ENCODE measurements at places on chromosomes 5 and 9.

DNA sequence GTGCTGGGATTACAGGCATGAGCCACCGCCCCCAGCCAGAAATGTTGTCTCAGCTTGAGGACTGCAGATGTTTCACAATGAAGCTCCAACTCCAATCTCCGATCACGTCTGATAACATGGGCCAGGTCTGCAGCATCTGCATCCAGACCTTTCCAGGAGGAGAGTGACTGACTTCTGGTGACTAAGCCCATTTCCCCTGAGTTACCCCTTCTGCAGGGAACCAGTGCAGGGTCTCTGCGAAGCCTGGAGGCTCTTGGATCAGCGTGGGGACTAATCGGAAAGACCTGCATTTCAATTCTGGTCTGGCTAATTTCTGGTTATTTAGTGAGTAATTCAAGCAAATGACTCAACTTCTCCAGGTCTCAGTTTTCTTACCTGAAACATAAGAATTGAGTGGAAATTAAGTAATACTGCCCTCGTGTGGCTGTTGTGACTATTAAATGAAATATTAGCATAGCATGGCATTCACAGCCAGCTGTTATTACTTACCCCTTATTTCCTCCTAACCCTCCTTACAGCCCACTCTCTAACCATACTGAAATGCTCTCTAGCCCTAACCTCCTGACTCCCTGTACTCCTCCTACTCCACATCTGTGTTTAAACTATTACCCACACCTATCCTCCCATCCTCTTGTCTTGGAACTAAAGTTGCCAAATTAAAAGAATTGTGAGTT lies 2.2 kb upstream of the GNPDA1 start:
- peak; percentile 27 for DNase-seq

- DNase-seq = no peak
These were observed 269.1 kb downstream of the EFNA5 start for GRCh38 chr5:107401470-107402122.

- no peak for DNase-seq
These were observed 68.2 kb downstream of the PHF2 start for GRCh38 chr9:93644397-93645088.

DNA sequence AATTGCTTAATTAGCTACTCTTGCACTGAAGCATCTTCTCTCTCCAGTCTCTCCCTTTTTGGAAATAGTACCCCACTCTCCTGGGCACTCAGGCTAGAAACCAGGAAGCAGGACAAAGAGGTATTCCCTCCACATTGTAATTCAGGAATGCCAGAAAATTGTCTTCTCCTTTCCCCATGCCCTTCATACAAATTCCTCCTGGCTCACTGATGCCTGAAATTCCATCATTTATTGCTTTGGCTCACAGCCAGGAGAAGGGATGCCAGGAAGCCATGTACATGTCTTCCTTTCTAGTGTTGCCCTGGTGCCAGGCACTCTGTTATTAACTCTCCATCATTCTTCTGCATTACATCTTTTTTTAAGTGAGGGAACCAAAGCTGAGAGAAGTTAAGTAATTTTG lies 716.5 kb upstream of the C9orf72 start:
- no peak for DNase-seq

DNA sequence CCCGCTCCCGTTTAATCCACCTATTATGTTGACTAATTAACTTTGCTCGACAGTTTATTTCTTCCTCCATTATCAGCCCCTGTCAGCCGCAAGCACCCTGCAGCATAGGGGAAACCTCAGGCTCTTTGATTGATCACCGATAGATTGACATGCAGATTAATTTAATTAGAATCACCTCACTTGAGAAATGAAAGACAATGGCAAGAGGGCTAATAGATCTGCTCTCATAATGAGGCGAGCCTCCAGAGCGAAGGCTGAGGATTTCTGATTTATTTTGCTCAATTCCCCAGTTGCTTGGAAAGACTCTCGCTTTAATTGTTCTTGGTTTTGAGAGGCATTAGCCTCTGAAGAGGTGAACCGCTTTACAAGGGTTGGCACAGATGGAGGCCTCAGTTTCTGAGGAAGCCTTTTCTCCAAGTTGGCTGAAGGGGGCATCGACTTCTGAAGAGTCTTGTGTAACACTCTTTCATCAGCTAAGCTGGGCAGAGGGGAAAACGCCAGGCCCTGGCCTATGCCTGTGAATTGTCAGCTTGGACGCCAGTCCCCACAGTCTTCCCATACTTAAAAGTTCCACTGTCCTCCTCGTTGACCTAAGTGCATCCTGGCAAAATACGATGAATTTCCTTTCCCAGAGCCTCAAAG lies 275.4 kb downstream of the EBF1 start:
- DNase-seq = no peak

GRCh38 chr5:42878550-42878949 lies 66.9 kb upstream of the SELENOP start:
- no peak for DNase-seq

- DNase-seq = no peak
These were observed 218.3 kb downstream of the ADAMTSL1 start for GRCh38 chr9:18692268-18692667.

DNA sequence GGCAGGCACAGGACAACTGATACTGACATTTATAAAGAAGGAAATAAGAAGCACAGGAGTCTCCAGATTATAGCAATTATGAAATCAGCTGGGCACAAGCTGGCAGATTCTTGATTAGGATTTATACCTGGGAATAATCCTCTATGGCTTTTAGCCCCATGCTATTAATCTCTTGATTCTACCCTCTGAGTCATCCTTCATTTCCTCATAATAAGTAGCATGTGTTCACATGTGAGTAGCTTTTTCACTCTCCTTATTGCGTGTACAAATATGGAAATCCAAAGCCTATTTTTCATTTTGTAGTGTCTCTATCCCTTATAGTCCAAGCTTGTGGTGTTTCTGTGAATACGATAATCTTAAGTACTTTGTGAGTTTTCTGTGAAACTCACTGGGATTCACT lies 185.0 kb upstream of the PRLR start:
- no peak for DNase-seq

- DNase-seq = no peak
These were observed 568.8 kb downstream of the PSAT1 start for GRCh38 chr9:78865737-78866136.

- DNase-seq = no peak
These were observed 10.7 kb upstream of the TOR4A start for GRCh38 chr9:137266585-137267453.

DNA sequence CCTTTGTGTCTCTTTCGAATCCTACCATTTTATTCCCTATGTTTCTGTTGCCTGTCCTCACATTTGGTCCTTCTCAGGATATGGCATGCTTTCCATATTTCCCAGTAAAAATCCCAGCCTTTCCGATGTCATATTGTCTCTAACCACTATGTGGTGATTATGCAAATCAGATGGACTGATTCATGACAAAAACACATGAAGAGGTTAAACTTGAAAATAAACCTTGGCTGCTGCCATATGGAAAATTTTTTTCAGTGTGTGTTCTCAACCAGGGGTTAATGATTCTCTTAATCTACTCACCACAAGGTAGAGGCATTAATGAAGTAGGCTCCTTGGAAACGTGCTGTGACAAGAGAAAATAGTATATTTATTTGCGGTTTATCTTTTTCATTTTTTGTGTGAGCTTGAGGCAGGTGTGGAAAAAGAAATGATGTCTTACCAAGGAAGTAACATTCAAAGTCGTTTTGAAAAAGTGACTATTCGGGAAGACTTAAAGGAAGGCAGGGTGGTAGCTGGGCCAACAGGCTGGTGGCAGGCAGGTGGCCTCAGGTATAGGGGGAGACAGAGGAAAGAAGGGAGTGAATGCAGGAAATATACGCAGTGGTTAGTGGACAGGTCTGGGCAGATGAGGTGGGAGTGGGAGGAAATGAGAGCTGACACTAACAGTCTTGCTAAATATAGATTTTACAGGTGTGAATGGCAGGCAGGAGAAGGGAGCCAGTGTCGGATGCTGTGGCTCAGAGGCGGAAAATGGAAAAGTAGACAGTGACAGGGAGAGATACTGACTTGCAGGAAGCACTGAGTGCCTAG lies 46.2 kb downstream of the DMRT2 start:
- no peak for DNase-seq

DNA sequence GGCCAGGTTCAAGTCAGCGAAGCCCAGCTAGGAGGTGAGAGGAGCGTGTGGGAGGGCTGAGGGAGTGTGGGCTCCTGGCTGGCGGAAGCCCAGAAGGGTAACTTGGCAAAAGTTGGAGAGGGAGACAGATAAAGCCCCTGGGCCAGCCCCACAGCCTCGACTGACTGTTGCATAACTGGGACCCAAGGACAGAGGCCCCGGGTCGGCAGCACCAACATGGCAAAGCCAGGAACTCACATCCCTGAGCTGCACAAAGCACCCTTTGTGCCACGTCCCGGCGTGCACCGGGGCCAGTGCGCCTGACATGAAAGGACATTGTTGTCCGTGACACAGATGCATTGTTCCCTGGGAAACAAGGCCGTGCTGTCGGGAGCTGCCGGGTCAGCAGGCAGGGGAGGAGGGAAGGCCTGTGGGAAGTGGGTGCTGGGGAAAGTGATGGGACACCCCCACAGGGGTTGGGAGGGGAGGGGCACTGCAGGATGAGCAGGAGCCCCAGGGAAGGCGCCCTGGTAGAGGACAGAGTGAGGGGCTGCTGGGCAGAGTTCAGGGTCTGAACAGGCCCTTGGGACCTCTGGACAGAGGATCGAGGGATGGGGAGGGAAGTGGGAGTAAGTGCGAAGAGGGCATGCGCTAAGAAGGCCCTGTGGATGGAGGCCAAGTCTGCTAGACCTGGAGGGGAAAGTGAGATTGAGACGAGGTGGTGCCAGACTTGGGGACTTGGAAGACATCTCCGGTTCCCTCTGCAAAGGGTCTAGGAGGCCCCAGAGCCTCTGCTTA lies 13.0 kb upstream of the DPM2 start:
- DNase-seq = no peak

- DNase-seq = no peak
These were observed 217.2 kb downstream of the MELK start for GRCh38 chr9:36789886-36790285.

DNA sequence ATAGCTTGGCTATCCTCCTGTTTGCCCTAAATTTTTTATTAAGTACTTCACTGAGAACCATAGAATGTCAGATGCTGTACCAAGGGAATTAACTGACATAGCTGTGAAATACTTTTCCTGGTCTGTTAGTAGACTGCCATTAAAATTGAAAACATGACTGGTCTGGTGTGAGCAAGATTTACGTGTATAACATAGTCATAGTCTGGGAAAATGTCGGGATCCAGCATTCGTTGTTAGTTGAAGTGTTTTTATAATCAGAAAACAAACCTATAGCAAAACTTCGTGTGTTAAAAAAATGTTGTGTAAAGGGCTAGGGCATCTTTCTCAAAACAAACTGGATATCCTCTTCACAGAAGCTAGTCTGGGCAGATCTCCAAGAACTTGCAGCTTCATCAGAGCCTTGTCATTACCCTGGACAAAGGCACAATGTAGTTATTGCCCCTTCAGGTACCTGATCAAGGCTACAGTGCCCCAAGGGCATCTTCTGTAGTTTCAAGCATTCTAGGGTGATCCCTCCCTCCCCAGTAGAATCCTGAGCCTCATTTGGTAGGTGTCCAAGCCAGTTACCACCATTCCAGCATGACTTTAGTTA lies 454.2 kb upstream of the SGCD start:
- no peak for DNase-seq

DNA sequence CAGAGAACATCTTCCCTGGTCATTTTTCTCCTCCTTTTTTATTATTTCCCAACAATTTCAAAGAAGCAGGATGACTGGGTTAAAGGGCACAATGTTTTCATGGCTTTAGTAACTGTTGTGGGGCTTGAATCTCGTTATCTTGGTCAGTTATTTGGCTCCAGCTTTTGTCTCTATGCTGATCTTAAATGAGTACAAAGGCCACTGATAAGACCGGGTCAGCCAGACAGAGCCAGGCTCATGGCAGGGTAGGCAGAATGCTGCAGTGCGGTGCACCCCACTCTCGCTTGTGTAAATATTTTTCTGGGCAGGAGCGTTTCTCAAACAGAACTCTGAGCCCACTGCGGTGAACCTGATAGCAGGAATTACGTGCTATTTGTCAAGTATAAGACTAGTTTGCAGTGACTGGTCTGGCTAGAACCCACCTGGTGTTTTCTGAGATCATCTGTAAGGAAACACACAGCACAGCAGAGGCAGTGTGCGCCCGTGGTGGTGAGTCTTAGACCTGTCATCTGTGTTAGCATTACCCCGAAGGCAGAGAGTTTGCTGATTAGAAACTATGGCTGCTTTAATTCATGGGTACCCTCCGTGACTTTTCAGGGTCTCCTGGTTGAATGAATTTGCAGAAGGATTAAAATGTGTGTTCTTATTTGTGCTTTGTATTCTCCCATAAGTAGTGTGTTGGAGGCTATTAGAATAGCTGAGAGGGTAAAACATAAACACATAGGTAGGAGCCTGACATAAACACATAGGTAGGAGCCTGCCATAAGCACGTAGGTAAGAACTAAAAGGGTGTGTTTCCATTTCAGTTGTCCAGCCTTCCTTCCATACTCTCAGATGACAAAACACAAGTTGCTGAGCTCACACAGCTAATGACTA lies 158.6 kb upstream of the DMRT1 start:
- no peak for DNase-seq

GRCh38 chr5:67974471-67974870 lies 241.1 kb upstream of the PIK3R1 start:
- no peak for DNase-seq

DNA sequence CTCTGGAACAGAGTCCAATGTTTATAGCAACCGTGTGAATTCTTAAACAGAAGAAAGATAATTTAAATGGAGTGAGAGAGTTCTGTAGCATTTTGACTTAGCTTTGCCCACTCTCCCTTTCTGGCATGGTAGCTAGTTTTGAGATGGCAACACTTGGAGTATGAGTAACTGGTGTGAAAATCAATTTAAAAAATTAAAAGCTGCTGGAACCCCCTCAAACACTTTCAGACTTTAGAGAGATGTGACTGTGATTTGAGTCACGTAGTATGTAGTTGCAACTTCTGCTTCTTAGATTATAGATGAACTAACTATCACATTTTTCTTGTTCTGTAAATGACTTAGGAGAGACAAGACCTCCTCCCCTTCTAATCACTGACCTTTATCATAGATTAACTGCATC lies 2309.5 kb upstream of the C9orf72 start:
- no peak for DNase-seq

GRCh38 chr5:35143841-35144240 lies 86.4 kb downstream of the PRLR start:
- no peak for DNase-seq

DNA sequence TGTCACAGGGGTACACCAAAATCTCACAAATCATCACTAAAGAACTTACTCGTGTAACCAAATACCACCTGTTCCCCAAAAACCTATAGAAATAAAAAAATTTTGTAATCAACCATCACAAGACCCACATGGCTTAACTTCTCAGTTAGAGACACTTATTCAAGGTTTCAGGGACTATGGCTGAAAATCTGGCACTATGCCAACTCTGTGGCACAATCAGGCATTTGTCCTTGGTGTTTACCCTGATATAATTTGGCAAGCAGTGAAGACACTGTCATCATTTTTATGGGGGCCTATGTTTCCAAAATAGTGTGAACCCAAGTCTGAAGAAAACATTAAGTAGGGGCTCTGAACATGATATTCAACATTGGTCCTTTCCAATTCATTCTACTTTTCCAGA lies 59.0 kb downstream of the ZNF622 start:
- no peak for DNase-seq
